ENCODE measurements at places on chromosomes 3 and 15.

GRCh38 chr3:45873638-45874037 is 12.7 kb upstream of the CCR9 start:
- DNase-seq: no peak

DNA sequence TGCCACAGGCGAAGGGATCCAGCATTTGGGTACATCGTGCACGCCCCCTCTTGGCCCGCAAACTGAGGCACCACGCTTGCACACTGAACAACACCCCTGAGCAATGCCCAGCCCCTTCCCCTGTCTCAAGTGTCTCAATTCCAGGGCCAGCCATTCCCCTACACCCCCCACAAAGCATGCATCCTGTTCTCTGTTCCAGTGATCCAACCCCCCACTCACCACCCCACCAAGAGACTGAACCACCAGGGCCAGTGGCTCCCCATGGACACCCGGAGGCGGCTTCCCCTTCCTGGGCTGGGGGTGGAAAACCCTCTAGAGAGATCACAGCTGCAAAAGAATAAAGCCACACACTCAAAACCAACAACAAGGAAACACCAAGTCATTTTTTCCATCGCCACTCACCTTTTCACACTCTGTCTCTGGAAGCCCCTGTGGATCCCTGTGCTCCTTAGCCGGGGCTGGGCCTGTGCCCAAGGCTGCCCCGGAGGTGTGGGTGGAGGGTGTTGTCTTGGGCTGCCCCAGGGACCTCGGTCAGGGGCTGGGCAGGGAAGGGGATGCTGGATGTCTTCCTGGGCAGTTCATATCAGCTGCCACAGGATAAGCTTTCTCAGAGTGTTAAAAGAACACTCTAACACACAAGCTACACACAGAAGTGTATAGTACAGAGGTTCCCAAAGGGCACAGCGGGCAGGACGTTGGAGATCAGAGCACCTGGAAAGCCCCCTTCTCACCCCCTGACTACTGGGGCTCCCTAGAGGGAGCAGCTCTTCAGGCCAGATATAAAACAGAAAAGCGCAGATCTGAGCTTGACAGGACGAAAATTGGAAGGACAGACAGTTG is 92.5 kb downstream of the CHSY1 start:
- no peak for DNase-seq

- DNase-seq: peak; percentile 32
Measured at GRCh38 chr3:133747907-133748639, 1.9 kb downstream of the TF start.

GRCh38 chr3:188262488-188262887 is 108.5 kb downstream of the LPP start:
- no peak for DNase-seq

GRCh38 chr3:120468635-120469295 is 18.0 kb upstream of the FSTL1 start:
- DNase-seq: no peak

GRCh38 chr15:68576235-68576892 is 2.4 kb upstream of the CORO2B start:
- DNase-seq: no peak

DNA sequence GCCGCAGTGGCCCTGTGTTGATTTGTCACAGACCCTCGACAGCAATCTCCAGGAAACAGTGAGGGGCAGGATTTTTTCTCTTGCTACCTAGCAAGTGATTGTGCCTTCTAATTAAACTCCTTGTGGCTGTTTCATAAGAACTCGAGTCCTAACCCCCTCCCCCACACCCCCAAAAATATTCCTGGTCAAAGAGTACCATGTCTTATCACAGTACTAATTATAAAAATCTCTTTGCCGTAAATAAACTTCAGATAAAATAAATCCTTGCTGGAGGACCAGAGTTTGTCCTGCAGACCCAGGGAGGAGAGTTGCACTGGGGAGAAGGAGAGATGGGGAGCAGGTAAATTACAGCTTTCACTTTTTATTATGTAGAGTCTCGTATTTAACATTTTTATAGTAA is 64.3 kb downstream of the FAM174B start:
- no peak for DNase-seq

- DNase-seq: no peak
Measured at GRCh38 chr3:134998855-134999254, 203.8 kb downstream of the EPHB1 start.

DNA sequence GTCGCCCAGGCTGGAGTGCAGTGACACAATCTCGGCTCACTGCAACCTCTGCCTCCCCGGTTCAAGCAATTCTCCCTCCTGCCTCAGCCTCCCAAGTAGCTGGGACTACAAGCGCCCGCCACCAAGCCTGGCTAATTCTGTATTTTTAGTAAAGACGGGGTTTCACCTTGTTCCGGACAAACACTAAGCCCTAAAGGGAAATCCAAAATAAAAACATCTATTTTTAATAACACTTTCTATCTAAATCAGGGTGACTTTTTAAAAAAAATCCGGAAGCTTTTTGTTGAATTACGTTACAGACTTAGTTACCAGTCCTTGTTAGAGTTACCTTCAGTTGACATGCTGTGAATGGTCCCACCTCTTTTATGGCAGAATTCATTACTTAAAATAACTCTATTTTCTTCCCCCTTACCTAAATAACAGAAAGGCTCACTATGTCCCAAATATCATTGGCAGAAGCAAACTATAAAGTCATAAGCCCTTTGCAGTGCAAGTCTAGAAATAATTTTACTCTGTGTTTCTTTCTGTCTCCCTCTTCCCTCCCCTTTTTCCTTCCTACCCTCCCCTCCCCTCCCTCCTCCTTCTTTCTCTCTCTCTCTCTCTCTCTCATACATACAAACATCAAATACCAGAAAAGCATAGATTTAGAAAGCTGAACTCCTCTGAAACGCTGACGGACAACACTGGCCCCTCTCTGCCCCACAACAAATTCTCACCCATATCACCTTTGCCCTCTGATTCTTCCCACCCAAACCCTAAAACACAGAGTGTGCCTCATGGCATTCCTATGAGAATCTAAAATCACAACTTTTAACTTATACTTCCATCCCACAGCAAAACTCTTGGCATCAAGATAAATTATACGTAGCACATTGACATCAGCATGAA is 18.3 kb downstream of the THBS1 start:
- no peak for DNase-seq

DNA sequence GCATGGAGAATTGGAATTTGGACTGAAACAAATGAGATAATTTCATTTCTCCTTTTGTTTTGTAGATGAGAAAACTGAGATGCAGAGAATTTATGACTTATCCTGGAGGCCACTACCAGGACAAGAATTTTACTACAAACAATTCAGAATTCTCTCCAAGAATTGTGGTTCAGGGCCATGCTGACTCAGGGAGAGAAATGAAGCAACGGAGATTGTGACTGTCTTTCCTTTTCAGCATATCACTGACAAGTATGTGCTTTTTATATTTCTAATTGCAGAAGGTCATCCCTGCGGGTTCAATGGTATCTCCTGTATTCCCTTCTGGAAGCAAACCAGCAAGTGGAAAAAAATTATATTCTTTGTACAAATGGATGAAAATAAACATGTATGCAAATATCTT is 170.8 kb upstream of the MITF start:
- DNase-seq: no peak

DNA sequence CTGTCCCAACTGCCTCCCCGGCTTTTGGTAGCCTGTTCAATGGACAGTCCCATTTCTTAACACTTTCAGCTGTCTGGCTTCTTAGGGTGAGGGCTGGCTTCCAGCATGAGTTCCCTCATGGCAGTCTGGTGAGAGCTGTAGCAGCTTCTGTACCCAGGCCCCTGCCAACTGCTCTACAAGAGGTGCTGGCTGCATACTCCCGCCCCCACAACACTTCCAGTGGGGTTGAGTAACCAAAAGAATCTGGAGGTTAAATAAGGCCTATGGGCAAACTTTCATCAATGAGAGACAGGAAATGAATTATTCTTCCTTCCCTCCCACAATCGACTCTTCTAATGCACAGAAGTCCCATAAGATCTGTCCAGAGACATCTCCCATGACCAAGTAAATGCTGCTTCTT is 145.0 kb downstream of the NEK10 start:
- no peak for DNase-seq

DNA sequence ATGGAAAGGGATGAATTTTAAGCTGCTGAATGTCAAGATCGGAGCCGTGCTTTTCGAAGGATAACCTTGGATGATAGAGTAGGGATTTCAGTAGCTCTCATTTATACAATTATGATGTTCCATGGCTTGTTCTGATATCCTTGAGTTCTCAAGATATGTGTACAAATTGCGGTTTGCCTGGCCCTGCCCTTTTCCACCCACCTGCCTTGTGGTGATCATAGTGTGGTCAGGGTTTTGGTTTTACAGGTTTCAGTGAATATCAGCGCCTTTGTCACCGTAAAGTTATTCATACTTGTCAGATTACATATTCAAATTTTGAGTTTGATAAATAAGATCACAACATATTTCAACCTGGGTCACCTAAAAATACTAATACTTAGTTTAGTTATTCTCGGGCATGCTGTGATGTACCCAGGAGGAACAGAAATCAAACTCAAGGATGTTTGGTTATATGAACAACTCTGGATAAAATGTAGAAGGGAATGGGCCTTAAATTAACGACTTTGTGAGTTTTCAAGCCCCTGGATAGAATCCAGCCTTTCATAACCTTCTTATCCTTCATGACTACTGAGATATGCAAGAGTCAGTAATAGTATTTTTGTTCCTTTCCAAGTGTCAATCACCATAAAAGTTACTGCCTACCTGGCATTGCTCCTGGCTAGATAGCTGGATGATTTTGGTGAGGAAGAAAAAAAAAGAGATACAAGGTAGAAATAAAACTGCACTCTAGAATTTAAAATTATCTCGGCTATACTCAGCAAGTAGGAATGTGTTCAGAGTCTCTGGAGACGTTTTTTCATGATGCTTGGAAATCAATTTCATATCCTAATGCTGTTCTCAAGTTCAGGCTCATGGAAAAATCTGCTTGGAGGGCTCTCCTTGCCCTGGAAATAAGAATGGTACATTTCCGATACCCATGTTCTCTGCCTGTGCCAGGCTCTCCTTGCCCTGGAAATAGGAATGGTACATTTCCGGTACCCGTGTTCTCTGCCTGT is 209.2 kb upstream of the TPRG1 start:
- no peak for DNase-seq

DNA sequence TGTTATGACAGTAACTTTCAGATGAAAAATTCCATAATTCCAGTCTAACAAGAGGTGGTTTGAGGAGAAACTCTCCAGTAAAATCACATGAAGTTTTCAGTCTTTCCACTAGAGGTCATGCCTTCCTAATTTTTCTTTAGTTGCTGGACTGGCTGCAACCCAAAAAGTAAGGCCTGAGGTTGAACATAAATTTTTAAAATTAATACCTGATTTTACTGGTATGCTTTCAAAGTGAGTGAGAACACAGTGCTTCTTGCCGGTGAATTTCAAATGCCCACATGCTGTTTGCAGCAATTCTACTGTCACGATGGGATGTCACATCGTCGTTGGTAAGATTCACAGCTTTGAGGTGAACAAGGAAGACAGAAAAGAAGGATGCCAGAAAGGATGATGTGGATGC is 89.0 kb upstream of the FGF12 start:
- DNase-seq: peak; percentile 71

GRCh38 chr3:100696161-100696560 is 13.1 kb upstream of the TFG start:
- DNase-seq: no peak

- no peak for DNase-seq
Measured at GRCh38 chr15:49331442-49331841, 91.6 kb upstream of the FGF7 start.

DNA sequence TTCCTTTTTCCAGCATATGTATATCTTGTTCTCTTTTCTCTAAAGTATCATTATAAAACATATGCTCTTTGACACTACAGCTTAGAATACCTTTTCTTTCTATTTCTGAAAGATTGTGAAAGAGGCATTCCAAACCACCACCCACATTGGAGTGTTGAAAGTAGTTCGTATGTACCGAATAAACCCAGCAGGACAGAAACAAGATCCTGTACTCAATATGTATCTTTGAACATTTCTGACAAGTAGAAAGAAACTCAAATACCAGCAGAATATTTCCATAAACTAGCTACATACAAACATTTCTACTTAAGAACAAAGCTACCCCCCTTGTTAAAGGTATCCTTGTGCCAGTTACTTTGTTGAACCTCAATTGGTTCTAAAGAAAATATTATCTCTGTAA is 415.3 kb upstream of the ALCAM start:
- DNase-seq: no peak

GRCh38 chr3:190076601-190077394 is 43.9 kb downstream of the P3H2 start:
- DNase-seq: no peak

DNA sequence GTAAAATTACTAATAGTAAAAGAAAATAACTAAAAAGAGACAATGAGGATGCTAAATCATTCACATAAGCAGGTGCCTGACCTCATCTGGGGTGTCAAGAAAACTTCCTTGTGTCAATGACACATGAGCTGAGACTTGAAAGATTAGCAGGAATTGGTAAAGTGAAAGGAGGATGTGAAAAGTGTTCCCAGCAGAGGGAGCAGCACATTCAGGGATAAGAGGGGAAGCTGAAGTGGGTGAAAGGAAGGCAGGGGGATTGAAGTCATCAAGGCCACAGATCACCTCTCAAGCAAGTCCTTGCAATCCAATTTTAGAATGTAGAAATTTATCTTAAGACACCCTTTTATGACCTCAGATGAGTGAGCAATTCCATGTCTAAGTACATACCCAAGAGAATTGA is 60.2 kb upstream of the ACP3 start:
- peak; percentile 43 for DNase-seq

- DNase-seq: no peak
Measured at GRCh38 chr3:34212175-34212574, 413.7 kb downstream of the PDCD6IP start.

DNA sequence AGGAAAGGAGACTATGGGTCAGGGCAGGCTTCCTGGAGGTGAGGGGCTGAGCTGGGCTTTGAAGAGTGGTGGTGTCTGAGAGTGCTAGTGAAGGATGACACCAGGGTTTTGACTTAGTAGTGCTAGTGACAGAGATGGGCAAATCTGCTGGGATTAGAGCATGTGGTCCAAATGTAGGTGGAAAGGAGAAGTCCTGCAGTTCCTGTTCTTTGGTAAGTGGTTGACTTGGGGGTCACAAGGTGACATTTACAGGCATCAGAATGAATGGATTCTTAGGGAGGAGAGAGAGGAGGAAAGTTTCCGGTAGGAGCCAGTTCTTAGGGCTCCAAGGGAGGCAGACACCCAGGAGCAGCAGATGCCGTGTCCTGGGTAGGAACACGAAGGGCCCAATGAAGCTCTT is 796 bp upstream of the DOCK3 start:
- no peak for DNase-seq

DNA sequence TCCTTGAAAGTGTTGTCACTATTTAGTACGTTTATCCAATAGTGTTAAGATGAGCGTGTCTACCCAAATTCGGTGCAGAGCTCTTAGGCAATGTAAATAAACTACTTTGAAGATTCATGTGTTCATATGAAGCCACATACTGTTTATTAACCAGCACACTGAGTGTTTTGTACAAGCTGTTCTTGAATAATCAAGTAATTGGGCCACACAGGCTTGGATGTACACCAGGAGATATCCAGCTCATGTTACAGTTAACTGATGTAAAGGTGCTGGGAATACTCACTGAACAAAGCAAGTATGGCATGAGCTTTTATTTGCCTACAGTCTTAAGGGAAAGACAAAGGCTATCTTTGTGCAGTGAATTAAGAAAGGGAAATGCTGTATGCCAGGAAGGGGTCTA is 632 bp upstream of the DHX36 start:
- DNase-seq: no peak
